ENCODE measurements at places on chromosomes 5 and 9. TPM values are rescaled to one million over a fixed set of nuclear protein-coding genes. Genes with fewer than 3 reads are reported as not detected.

PHYHD1 gene
- total RNA-seq: 0.45 TPM

CTSV gene
- not detected for total RNA-seq

TOR1B gene
- total RNA-seq: 18.7 TPM

STK32A gene
- not detected for total RNA-seq

CHSY3 gene
- not detected for total RNA-seq

FBXW5 gene
- 88.4 TPM for total RNA-seq

STK10 gene
- total RNA-seq: 408 TPM

LECT2 gene
- not detected for total RNA-seq

SLC34A3 gene
- total RNA-seq: not detected

ZNF454 gene
- not detected for total RNA-seq

RNF20 gene
- total RNA-seq: 34.9 TPM

LCP2 gene
- total RNA-seq: 304 TPM

C9orf50 gene
- total RNA-seq: not detected

LSM11 gene
- 1.4 TPM for total RNA-seq

CARTPT gene
- total RNA-seq: not detected

IL13 gene
- not detected for total RNA-seq

WWC1 gene
- total RNA-seq: 5.4 TPM

RASGEF1C gene
- not detected for total RNA-seq

GFPT2 gene
- total RNA-seq: 2.1 TPM

OBP2B gene
- total RNA-seq: not detected

TXNDC8 gene
- total RNA-seq: not detected

RNF183 gene
- not detected for total RNA-seq

MARCOL gene
- total RNA-seq: not detected

PPP3R2 gene
- total RNA-seq: not detected

RNF224 gene
- total RNA-seq: not detected

NKD2 gene
- not detected for total RNA-seq

PRSS3 gene
- not detected for total RNA-seq

OGN gene
- 0.52 TPM for total RNA-seq

CTNND2 gene
- total RNA-seq: 0.94 TPM

TMEM215 gene
- total RNA-seq: not detected

SURF6 gene
- total RNA-seq: 14.0 TPM

SAXO1 gene
- not detected for total RNA-seq
